ENCODE measurements at places on chromosomes 6 and 20. TPM values are rescaled to one million over a fixed set of nuclear protein-coding genes. Genes with fewer than 3 reads are reported as not detected.

DNA sequence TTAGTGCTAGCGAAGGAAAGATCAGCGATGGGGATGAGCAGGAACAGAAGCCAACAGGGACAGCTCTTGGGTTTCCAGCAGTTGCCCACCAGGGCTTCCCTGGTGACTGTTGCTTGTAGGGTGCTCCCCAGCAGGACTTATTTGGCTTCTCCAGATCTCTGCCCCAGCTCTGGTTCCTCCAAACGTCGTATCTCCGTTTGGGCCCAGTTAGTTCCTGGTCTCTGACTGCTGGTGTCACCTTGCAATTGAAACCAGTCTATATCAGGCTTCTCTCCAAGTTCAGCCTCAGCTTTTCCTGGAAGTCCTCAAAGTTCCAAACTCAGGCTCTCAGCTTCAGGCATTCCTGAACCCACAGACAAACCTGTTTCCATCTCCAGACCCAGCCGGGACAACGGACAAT, 70.8 kb upstream of the NXT1 start:
- DNase-seq, result no peak

DNA sequence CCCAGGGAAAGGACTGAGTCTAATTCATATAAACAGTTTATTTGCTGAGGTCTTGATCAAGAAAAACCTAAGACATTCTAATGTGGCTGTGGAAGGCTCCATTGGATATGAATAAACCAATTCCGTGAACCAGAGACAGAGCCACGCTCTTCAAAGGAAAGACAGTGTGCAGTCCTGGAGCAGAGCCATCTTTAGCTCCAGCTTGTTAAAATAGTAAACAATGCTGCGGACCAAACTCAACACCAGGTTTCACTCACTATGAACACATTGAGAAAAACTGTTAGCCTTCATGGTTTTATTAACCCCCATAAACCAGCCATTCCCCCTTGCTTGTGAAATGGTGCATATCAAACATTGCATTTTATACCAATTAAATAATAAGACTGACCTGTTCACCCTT, 61.9 kb downstream of the COL9A1 start:
- no peak for DNase-seq

DNA sequence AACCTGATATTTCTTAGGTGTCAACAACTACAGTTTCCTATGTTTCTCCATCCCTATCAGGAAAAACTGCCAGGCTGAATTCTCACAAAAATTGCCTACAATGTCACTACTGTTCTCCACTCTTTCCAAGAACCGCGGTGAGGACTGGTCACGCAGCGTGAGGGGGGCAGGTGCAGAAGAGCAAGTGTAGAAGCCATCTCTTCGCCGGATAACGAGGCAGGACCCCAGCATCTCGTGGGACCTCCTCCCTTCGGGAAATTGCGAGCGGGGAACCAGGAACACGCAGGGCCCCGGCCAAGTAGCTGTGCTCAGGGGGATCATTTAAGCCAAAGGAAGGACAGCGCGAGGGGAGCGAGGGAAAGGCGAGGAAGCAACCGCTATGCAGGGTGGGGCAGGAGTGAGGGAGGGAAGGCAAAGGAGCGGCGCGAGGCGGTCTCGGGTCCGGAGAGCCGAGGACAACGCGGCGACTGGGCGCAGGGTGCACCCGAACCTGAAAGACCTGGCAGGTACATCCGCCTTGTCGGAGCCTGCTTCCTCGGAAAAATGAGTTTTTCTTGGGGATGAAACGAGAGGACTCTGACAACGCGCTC, 559 bp downstream of the APMAP start:
- no peak for DNase-seq

DNA sequence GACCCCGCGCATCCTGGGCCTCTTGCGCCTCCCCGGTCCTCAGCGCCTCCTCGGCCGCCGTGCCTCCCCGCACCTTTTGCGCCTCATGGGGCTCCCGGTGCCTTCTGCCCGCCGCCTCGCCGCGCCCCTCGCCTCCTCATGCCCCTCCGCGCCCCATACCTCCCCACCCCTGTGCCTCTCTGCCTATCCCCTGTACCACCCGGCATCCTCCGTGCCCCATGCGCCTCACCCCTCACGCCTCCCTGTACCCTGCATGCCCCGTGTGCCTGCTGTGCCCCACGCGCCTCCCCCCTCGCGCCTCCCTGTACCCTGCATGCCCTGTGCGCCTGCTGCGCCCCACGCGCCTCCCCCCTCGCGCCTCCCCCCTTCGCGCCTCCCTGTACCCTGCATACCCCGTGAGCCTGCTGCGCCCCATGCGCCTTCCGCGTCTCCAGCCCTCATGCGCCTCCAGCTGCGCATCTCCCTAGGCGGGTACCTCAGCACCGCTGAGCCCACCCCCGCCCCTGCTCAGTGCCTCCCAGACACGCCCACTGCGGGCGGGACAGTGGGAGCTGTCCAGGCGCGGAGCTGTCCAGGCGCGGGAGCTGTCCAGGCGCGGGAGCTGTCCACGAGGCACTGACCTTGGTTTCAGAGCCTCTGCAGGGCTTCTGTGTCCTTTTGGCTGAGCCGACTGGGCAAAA, 37.1 kb downstream of the IGF2R start:
- no peak for DNase-seq

CDH22 gene
- 0.20 TPM for total RNA-seq

Data from progenitor cell of endocrine pancreas (in vitro differentiated cells).